ENCODE measurements at places on chromosomes 6 and 20.

DNA sequence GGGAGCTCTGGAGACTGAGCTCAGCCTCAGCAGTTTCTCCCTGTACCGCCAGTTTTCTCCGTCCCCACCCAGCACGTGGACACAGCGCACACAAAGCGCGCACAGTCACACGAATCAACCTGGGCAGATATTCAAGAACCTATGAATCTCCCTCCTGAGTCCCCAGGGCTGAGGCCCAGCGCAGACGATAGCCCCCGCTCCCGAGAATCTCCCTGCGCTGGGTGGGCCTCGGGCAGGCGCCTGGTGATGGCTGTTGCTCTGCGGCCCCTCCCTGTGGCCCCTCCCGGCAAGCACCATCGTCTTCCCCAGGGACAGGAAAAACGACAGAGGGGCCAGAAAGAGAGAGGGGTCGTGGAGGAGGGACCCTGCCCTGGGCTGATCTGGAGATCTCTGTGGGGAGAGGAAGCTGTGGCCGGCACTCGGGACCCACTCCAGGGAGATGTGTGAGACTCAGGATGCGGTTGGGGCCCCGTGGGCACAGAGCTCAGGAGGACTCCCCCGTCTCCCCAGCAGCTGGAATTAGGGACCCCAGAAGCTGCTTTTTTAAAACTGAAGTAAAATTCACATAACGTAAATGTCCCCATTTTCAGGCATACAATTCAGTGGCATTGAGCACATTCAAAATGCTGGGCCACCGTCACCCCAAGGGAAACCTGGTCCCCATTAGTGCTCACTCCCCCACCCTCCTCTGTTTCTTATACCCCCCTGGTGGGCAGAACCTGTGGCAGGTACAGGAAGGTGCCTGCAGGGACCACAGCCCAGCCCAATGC lies 330.8 kb downstream of the TAF4 start:
- no peak for DNase-seq

DNA sequence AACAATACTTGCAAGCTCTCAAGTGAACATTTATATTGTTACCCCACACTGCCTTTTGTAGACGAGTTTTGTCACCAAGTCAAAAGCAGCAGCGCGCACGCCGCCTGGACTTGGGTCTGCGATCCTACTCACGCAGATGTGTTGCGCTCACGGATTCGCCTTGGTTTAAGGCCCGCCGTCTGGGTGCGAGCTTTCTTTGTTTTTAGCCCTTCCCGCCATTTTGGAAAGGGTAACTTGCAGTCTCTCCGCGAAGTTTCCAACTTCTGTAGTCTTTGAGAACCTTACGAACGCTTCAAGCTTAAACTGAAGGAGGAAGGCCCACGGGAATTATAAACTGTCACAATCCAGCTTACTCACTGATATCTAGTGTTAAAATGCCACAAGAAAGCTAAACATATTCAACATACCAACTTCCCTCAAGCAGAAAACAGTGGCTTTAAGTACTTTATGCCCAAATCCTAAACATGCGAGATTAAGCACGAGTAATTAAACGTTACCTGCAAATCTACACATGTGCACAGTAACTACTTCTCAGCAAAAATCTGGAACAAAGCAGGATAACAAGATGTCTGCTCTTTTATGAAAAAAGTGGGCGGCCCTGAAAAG lies 80.4 kb upstream of the BTN3A2 start:
- no peak for DNase-seq

- DNase-seq: no peak
These were observed 86.1 kb upstream of the SIRPA start for GRCh38 chr20:1809131-1809572.

DNA sequence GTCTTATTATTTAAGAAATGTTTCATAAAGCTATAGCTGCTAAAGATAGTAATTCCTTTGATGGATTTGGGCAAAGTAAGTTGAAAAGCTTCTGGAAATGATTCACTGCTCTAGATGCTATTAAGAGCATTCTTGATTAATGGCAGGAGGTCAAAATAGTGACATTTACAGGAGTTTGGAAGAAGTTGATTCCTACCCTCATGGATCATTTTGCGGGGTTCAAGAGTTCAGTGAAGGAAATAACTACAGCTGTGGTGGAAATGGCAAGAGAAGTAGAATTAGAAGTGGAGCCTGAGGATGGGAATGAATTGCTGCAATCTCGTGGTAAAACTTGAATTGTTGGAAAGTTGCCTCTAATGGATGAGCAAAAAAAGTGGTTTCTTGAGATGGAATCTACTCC lies 316.1 kb downstream of the UTRN start:
- DNase-seq: no peak

- no peak for DNase-seq
These were observed 13.0 kb upstream of the PFDN4 start for GRCh38 chr20:54194724-54195438.

DNA sequence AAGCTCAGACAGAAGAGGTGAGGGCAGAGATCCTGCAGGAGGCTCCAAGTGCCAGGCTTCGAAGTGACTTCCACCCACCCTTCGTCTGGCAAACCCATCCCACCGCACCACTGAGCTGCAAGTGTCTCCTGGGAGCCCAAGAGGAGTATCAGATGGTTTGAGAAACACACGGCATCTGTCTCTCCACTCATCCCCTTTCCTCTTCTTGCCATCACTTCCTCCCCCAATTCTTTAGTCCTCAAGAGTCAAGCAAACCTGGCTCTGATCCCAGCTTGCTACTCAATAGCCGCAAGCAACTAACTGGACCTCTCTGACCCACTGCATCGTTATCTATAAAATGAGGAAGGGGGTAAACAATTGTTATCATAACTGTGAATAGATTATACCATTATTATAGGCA lies 142.1 kb downstream of the BMP7 start:
- DNase-seq: no peak

DNA sequence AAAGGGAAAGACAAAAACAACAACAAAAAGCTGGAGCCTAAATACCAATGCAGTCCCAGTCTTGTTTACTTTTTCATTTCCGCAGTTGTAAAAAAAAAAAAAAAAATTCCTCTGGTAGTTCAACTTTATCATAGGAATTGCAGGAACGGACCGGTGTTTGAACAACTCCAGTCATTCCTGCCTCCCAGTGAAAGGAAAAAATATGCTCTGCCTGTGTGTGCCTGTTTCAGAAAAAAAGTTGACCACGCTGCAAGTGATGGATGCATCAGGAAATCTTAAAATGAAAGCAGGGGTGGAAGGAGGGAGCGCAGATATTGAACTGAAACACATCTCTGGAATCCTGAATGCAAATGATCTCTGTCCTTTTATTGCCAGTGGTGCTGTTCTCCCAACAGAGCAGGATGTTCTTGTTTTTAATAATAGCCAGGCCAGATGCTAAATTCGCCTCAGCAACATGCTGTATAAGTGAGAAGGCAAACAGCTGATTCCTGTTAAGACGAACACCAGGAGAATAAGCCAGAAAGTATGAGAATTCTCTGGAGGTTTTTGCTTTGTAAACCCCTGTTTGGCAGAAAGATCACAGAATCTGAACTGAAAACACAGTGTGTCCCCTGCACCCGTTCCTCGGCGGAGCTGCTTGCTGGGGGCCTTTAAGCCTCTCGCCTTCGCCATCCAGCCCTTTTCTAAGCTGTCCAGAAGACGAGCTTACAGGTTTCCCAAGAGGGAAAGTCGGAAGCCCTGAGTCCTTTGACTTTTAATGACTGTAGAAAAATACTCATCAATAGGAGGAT lies 178.4 kb upstream of the SUPT3H start:
- DNase-seq: peak; percentile 34

GRCh38 chr20:18663932-18664331 lies 76.1 kb downstream of the DTD1 start:
- no peak for DNase-seq

DNA sequence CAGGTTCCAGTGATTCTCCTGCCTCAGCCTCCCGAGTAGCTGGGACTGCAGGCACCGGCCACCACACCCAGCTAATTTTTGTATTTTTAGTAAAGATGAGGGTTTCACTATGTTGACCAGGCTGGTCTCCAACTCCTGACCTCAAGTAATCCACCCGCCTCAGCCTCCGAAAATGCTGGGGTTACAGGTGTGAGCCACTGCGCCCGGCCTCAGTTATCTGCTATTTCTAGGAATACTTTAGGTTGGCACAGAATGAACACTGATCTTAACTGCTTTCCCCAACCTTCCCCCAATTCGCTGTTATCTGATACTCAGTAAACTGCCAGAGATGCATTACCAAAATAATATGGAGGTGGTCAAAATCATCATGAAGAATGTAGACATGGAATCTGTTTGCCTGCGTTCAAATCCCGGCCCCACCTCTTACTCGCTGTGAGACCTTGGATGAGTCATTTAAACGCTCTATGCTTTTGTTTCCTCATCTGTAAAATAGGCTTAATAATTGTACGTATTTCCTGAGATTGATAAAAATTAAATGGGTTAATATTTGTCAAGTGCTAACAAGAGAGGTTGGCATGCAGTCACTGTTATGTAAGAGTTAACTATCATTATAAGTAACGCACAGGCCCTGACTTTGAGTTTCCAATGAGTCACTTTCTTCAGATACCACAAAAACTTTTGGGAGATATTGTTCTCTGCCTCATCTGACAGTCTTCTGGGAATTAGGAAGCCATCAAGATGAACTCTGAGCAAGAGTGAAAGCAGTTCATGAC lies 44.5 kb upstream of the NCOA3 start:
- no peak for DNase-seq

DNA sequence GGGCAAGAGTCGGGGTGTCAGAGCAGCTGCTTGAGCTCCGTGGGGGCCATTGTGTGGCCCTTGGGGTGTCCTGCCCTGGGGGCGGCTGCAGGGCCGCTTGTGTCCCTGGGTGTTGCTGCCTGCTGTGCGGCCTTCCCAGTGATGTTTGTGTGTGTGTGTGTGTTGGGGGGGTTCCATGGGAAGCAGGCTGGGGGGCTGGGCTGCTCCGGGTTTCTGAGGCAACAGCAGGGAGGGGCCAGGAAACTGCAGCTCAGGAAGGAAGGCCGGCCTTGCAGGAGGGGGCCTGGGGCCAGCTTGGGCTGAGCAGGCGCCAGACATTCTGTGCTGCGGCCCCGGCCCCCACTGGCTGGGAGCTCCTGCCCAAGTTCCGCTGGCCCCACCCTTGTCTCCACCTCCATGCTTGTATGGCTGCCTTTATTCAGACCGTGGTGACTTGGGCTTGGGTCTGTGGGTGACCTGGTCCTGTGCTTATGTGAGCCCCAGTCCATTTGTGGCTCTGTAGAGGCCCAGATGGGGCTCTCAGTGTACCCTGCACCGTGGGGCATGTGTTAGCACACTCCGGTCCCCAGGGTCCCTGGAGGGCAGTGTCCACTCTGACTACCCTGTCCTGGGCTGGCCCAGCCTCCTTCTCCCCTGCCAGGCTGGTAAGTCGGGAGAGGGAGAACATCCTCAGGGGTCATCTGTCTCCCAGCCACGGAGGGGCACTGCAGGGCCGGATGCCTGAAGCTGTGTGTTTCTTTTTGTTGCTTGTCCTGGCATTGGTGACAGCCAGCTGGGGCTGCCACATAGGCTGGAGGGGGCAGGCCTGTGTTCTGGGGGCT lies 4.6 kb upstream of the SOX18 start:
- no peak for DNase-seq

DNA sequence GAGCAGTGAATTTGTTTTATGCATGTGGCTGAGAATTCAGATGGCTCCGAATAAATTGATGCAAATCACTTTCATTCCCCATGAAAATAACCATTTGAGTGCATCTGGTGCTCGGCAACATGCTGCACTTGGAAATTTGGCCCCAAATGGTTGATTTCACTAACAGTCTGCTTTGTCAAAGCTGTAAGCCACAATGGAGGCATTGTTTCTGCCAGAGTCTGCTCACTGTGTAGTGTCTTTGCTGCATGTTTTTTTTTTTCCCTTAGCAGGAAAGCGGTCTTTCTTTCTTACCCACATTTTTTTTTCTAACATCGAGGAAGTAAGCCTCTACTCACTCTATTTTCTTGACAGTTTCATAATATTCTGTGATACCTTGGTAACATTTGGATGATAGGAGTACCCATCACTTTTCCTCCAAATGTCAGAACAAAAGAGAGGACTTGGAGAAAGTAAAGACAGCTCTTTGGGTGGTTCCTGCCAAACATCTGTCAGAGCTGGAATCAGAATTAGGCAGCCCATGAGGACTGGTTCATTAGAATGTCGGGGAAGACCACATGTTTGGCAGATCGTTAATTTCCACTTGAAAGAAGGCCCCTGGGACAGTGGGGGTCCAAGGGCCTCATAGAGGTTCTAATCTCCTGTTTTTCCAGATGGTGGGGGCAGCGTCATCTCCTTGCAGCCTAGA lies 149.5 kb downstream of the DOK5 start:
- no peak for DNase-seq

All from AG09319 (cell line).